Stimulated activated CD4-positive, alpha-beta T cell treated with anti-CD3 and anti-CD28 coated beads, Interleukin-1b, Interleukin-23, amount 100 ng/mL, for 24 hours (primary cell): ENCODE measurements at places on chromosomes 3 and 15.

- no peak for DNase-seq
Observed at GRCh38 chr3:20043396-20043795, 3.1 kb downstream of the KAT2B start.

- no peak for DNase-seq
Observed at GRCh38 chr3:66401157-66401550, 99.7 kb downstream of the LRIG1 start.

DNA sequence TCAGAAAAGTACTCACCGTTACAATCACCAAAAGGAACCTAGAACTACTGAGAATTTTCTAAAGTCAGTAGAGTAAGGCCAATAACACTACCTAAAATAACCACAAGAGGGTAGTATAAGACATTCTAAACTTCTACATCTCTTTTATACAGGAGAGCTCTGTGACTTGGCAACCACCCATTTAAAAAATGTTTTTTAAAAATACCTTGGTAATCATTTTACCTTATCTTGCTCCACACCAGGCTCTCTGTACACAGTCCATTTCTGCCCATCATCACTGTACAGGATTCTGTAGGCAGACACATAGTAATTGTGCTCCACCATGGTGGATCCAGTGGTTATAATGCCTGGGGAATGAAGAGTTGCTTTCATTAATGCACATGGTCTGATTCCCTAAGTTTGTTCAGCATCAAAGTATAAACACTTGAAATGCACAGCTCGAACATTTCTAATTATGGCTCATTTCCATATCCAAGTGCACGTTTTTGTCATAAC is 54.5 kb downstream of the ST3GAL6 start:
- DNase-seq: no peak

GRCh38 chr15:66145726-66146182 is 107.8 kb downstream of the MEGF11 start:
- DNase-seq: no peak

- no peak for DNase-seq
Observed at GRCh38 chr15:89077750-89078149, 10.5 kb upstream of the ABHD2 start.

GRCh38 chr3:15492847-15493360 is 28.6 kb downstream of the COLQ start:
- no peak for DNase-seq

GRCh38 chr3:129211772-129212171 is 28.1 kb upstream of the CNBP start:
- no peak for DNase-seq

- DNase-seq: no peak
Observed at GRCh38 chr15:36988947-36989346, 111.4 kb downstream of the MEIS2 start.

DNA sequence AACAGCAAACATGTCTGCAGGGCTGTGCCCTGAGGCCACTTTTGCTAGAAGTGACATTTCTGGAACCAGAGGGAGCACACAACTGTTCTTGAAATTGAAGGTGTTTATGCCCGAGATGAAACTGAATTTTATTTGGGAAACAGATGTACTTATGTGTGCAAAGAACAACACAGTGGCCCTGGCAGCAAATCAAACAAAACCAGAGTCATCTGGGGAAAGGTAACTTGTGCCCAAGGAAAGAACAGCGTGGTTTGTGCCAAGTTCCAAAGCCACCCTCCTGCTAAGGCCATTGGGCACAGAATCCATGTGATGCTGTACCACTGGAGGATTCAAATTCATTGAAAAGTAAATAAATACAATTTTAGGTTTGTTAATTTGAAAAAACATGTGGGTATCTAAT is 31.2 kb upstream of the RARRES1 start:
- no peak for DNase-seq

GRCh38 chr3:15360788-15361493 is 28.6 kb upstream of the SH3BP5 start:
- no peak for DNase-seq

DNA sequence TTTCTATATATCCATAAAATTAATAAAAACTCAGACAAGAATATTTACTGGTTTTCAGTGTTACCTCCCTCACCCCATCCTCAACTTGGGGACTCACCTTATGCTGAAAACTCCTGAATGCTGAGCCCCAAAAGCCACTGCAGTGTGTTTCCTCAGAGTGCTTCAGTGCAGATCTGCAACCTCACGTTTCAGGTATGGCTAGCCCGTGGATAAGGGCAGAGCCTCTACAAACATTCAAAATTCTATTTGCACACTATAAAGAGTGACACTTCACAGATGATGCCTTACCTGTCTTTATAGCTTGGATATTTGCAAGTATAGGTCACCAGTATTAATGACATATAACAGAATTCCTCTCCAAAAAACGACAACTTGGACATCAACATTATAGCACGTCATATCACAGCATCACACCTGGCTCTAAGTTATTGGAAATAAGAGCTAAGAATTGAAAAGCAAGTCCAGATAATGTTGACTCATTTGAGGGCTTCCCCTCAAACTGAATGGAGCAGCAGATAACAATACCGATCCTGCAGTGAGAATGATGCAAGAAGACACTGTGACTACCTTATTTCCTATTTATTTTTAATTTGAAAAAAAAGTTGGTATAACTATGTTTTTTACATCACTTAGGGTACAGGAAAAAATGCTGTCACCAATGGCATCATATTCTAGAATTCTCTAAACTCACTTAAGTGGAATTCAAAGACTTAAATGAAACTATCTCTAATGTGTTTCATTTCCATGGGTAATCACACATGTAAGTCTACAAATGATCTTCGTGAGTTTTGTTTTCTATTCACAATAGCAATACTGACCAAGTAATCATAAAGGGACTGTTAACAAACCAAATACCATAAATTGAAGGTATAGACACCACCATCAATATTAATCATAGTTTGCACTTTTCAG is 40.7 kb upstream of the RSL24D1 start:
- no peak for DNase-seq

- peak; percentile 68 for DNase-seq
Observed at GRCh38 chr15:45458746-45459403, 63.7 kb downstream of the SLC30A4 start.

- no peak for DNase-seq
Observed at GRCh38 chr15:71357321-71357732, 242.1 kb downstream of the THSD4 start.

DNA sequence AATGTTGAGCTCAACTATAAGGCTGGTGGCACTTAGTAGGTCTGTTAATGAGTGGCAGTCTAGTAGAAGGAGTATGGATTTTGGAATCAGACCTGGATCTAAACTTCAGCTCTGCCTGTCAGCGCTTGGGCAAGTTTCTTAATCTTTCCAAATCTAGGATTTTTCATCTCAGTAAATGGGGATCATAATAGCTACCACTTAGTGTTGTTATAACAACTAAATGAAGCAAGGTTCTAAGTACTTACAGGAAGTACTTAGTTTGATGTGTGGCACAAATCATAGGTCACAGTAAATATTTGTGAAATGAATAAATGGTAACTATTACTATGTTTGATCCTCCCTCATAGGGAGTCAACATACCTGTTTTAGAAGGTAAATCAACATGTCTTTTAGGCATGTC is 31.4 kb downstream of the SLC49A4 start:
- DNase-seq: no peak

GRCh38 chr3:188178293-188178936 is 24.5 kb downstream of the LPP start:
- no peak for DNase-seq

DNA sequence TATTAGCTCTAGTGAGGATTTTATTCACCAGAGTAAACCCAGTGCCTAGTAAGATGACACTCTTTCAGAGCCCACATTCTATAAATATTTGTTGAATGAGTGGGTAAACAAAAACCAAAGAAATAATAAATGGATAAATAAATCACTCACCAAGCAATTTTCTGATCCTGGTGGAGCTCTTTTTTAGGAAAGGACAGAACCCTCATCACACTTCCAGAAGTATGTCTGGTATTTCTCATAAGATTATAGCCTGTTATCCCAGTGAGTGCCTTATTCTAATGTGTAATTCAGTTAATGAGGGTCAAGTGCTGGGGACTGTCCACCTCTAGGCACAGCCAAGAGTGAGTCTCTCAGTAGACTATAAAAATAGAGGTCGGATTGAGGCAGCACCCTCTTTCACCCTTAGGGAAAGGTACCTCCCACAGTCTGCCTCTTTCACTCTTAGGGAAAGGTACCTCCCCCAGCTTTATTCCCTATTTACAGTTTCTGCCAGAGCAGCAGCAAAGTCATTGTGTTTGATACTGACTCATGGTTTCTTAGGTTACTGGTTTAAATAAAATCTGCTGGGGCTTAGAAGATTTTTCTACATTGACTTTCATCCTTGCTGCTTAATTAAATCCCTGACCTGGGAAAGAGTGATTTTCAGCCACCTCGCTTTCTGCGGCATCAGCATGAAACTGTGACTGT is 145.0 kb downstream of the STAC start:
- DNase-seq: no peak

GRCh38 chr3:15271785-15272381 is 60.5 kb downstream of the SH3BP5 start:
- DNase-seq: peak; percentile 47

DNA sequence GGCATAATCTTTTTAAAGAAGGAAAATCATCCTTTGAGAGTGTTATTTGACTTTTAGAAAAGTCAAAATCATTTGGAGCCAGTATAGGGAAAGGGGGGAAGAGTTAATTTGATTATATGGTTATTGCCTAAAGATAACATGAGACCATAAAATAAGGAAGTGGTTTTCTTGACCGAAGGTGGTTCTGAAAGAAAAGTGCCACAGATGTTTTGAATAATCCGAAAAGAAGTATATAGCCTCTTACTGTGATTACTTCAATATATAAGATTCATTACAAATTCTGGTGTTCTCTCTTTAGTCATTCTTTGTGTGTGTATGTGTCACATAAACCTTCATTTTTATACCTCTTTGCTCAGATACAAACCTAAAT is 1.1 kb downstream of the DNAJB11 start:
- DNase-seq: no peak

- no peak for DNase-seq
Observed at GRCh38 chr3:129345971-129346370, 67.3 kb downstream of the HMCES start.

DNA sequence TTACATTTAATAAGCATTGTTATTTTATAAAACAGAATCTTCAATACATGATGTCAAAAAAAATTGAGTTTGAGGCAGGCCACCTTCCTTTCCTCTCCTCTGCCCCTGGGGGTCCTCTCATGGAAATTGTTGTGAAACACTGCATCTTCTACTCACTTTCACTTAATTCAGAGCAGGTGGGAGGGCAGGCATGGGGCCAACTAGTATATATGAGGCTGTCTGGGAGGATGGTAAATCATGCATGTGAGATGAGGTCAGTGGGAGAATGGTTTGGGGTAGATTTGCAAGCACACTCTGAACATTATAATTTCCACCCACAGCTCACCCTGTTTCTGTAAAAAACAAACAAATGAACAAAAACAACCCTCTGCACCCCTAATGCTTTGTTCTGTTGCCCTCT is 10.4 kb upstream of the CCDC14 start:
- DNase-seq: no peak

- no peak for DNase-seq
Observed at GRCh38 chr3:196886144-196886543, 18.4 kb downstream of the SENP5 start.
